ENCODE measurements at places on chromosomes 4 and X.

- DNase-seq: no peak
Measured at GRCh38 chr4:182103614-182104319, 139.4 kb upstream of the TENM3 start.

GRCh38 chrX:149073479-149073878 is 431.6 kb downstream of the IDS start:
- no peak for DNase-seq

DNA sequence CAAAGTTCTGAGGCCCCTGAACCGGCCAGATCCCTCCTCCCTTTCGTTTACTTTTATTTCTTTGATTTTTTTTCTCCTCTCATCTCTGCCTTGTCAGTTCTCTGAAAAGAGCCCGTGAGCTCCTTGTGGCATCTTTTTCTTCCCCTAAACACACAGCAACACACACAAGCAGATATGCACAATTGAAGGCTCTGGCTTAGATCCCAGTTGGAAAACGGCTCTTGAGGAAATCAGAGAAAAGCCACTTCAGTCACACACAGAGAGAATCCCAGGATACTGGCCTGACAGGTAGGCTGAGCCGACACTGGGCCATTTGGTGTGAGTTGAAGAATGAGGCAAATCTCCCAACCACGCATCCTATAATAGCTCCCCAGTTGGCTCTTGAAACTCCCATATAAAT is 12.9 kb downstream of the DIPK2B start:
- DNase-seq: no peak

- no peak for DNase-seq
Measured at GRCh38 chrX:1327651-1328304, 8.8 kb upstream of the IL3RA start.

DNA sequence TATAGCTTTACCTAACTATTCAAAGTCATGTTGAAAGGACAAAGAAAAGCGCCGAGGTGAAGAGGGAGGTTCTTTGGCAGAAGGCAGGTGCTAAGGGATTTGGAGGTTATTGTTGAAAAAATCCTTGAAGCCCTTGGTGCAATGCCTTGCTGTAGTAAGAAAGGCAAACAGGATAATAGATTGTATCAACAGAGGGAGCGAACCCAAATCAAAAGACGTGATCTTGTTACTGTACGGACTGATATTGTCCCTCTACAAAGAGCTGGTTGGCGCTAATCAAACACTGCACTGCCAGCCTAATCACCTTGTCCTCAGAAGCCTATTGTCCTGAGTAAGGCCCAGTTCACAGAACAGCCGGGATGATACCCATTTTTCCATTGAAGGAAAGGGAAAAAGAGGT is 182.9 kb downstream of the ZIC3 start:
- DNase-seq: no peak

- no peak for DNase-seq
Measured at GRCh38 chr4:142596121-142596520, 250.0 kb downstream of the INPP4B start.

- no peak for DNase-seq
Measured at GRCh38 chrX:57583477-57583876, 8.3 kb upstream of the ZXDB start.

DNA sequence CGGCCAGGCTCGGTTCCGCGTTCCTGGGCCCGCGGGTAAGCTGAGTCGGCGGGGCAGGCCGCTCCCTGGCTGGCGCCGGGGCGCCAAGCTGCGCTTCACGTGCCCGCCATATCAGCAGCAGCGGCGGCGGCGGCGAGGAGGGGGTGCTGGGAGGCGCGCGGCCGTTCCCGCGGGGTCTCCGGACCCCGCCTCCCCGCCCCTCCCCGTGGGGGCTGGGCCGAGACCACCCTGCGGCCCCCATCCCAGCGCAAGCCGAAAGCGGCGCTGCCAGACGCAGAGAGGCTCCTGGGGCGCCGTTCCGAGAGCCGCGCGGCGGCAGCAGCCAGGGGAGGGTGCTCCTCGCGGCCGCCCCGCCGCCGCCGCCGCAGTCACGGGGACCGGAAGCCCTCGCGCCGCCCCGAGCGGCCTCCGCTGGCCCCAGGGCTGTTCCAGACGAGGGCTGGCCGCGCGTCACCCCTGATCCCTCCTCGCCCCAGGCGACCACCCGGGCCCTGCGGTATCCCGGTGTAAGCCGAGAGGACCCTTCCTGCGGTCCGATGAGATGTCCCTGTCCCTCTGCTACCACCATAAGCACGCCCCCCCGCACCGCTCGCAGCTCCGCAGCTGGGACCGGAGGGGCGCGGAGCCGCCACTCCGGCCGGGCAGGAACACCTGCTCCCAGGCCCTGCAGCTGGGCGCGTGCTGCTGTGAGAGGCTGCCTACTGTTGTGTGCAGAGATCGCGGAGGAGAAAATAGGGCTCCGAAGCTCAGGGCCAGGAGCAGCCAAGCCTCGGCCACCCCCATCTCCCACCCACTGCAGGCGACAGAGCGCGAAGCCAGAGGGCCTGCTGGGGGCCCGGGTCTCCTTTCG is 7.5 kb upstream of the BCOR start:
- no peak for DNase-seq

- DNase-seq: no peak
Measured at GRCh38 chrX:136041254-136041812, 56.1 kb downstream of the SLC9A6 start.

DNA sequence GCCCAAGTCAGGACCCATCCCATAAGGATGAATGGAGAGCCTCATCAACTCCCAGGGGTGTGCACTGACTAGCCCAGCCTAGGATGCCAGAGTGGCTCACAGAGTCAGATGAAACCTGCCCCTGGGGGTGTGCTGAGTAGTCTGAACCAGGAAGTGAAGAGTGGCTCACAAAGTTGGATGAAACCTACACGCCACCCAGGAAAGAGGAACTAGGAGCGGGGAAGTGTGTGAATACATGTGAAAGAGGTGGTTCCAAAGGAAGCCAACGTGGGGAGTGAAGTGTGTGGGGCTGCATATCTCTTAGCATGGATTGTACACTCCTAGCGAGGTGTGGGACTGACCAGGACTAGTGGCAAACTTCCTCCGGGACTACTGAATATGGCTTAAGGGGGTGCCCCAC is 902.1 kb upstream of the NDST4 start:
- no peak for DNase-seq

- no peak for DNase-seq
Measured at GRCh38 chr4:158571736-158572135, 50.1 kb downstream of the RXFP1 start.

DNA sequence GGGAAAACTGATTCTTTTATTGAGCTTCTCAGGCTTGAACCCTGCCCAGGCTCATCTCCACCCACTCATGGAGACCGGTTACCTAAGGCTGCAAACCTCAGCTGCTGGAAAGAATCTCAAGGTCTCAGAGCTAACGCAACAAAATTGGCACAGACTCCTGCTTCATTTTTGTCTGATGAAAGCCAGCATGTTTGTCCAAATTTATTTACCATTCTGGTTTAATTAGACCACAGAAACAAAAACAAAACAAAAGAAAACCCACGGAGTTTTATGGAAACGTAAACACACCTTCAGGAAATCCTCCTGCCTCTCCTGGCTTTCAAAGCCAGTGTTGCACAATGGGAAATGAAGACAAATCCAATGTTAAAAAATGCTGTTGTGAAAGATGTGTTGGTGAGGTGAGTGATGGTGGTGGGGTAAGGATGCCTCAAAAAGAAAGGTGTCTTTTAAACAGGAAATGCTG is 56.4 kb upstream of the PDLIM3 start:
- no peak for DNase-seq

DNA sequence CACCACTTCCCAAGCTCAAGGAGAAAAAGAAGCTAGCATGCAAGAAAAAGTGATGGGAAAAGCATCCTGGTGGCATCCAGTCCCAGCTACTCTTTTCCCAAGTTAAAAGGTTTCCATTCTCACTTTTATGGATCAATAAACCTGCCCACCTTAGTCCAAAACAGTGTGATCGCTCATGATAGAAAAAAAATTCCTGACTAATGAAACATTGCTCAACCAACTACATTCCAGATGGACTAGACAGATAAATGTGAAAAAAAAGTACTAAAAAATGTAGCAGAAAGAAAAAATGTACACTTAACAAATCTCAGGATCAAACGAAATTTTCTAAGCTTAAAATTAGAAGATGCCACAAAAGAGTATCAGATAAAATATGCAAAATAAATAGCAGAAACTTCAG is 312.2 kb downstream of the TMA16 start:
- no peak for DNase-seq

- DNase-seq: no peak
Measured at GRCh38 chrX:17769701-17770269, 32.5 kb downstream of the SCML1 start.

Data from GM12864 (cell line).